ENCODE measurements at places on chromosomes 1 and 21.
A peak's percentile ranks its signal among the peaks of the same experiment; 100 is the strongest.

- peak; percentile 25 for DNase-seq
Observed at GRCh38 chr1:161805399-161806197, 39.5 kb downstream of the ATF6 start.

DNA sequence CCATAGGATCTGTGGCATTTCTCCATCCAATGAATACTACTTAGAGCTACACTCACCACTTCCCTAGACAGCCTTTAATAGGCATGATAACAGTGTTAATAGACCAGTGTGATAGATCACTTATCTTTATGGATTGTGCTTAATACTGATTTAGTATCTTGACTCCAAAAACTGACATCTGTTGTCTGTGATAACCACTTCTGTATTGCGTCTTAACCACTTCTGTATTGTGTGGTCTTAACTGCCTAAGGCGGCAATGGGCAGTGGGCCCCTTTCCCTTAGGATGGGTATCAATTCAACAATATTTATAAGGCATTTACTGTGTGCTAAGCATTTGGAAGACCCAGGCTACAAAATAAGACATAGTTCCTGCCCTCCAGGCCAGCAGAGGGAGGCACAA lies 32.0 kb upstream of the RCAN3 start:
- DNase-seq = no peak

DNA sequence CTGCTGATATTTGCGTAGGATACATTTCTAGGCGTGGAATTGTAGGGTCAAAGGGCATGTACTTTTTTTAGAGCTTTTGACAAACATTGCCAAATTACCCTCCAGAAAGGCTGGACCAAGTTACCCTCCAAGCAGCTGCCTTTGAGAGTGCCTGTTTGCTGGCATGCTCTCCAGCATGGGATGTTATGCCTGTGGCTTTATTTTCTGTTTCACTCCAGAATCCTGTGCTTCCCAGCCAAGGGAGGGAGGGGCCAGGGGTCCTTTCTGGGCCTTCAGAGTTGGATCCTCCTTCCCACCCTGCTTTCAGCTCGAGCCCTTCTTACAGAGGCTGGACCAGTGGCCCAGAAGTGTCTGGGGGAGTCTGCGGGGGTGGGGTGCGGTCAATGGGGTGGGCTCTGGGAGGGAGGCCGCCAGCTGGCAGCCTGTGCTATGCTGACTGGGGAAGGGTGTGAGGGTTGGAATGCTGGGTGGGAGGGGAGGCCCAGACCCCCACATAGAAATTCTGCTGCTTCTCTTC lies 81.2 kb downstream of the EPHB2 start:
- DNase-seq = no peak

- peak; percentile 36 for DNase-seq
Observed at GRCh38 chr1:234851450-234852438, 241.8 kb upstream of the IRF2BP2 start.

- no peak for DNase-seq
Observed at GRCh38 chr1:196001188-196001587, 607.1 kb downstream of the KCNT2 start.

DNA sequence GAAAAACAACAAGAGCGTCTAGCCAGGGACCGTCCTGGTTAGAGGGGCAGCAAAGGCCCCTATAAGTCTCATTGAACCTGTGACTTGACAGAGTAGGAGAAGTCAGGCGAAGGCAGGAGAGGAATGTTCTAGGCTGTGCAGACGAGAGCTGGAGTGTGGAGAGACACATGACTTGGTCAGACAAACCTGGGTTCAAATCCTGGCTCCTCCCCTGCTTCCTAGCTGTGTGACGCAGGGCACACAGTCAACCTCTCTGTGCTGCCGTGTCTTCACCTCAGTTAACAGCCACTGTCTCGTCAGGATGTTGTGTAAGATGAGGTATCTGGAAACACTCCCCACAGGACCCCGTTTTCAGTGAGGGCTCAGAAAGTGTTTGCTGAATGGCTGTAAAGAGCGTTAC lies 15.6 kb downstream of the SLC66A1 start:
- DNase-seq = no peak

GRCh38 chr1:174912264-174912663 lies 87.5 kb upstream of the CACYBP start:
- no peak for DNase-seq

GRCh38 chr1:182599339-182599738 lies 4.8 kb downstream of the RGS16 start:
- no peak for DNase-seq

- DNase-seq = no peak
Observed at GRCh38 chr1:205532026-205532898, 27.8 kb downstream of the CDK18 start.

DNA sequence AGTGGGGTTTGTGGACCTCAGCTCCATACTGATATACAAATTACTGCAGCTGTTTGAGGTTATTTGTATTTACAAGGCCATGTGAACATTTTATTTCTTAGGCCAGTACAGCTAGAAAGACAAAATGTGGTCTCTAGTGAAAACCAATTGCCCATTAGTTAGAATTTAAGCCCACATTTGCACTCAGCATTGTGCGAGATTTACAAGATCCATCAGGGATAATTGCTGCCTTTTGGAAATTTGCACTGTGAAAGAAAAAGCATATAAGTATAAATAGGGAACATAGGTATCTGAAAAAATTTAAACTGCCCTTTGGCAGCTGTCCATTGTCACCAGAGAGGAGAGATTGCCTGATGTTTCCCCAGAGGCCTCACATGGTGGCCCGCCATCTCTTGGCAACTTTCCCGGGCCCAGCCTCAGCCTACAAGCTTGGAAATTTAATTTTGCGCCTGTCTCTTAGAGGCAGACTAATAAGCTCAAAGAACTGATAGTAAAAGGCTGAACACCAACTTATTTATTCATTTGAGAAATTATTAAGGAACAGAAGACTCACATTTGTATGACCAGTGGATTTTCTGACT lies 120.7 kb downstream of the MAP3K21 start:
- no peak for DNase-seq

All from cardiac fibroblast (primary cell).